ENCODE measurements at places on chromosomes 12 and 14.

DNA sequence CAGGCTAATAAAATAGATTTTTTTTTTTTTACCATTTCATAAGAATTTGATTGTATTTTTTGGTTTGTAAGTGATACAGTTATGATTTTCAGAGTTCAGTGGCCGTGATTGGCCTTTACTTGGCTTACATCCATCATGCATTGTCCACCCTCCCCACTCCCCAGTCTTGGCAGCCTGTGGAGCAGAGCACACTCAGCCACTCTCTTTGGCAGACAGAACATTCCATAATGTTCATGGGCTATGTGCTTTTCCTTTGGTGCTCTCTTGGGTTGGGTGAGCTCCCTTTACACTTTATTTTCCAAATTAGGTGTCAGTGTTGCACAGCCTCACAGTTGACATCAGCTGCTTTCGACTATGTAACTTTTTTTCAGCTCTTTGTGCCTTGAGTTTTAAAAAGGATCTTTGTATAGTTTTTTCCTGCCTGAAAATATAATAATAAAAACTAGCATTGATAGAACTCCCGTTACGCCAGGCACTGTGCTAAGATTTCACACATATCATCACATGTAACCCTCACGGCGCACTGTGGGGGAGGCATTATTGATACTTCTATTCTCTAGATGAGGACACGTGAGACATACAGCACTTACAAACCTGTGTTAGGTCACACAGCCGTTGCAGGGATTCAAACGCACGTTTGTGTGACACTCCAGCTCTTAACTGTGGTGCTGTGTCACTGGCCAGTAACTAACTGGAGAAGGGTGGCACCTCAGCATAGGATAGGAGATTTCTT lies 21.5 kb downstream of the SUDS3 start:
- DNase-seq: no peak

GRCh38 chr12:49968471-49968870 lies 4.3 kb upstream of the AQP6 start:
- no peak for DNase-seq

GRCh38 chr12:49805409-49805808 lies 22.8 kb downstream of the NCKAP5L start:
- DNase-seq: no peak

- DNase-seq: no peak
Observed at GRCh38 chr14:93299866-93300265, 33.0 kb downstream of the BTBD7 start.

- DNase-seq: no peak
Observed at GRCh38 chr14:23430016-23430722, 5.3 kb downstream of the MYH7 start.

DNA sequence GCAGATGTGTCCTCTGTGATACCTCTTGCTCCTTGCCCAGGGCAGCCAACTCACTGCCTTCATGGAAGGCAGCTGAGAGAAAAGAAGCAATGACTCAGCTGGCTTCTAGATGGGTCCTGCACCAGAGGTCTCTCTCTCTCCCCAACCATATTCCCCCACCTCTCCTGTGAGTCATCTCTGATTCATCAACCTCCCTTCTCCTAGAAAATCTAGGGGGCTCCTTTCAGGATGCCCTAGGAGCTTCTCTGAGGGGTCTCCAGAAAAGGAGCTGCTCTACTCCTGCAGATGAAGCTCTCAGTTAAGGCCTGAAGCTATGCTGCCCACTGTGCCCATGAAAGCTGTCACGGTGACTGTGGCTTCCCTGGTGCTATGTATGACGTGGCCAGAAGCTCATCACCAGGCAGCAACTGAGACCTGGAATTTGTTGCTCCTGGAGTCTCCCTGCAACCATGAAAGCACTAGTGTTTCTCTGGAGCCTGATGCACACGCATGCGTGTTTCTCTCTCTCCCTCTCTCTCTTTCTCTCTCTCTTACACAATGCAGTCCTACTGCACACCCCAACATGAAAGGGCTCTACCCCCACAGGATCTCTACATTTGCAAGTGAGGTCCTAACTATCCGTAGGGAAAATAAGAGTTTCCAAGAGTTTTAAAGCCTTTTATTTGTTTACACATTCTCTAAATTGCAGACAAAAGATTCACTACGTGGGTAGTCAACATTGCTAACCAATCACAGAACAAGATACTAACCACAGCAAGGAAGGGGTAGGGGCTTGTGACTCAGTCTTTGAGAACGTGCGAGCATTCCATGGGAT lies 285.3 kb downstream of the DPF3 start:
- no peak for DNase-seq

- no peak for DNase-seq
Observed at GRCh38 chr14:100468557-100468956, 118.7 kb downstream of the BEGAIN start.

DNA sequence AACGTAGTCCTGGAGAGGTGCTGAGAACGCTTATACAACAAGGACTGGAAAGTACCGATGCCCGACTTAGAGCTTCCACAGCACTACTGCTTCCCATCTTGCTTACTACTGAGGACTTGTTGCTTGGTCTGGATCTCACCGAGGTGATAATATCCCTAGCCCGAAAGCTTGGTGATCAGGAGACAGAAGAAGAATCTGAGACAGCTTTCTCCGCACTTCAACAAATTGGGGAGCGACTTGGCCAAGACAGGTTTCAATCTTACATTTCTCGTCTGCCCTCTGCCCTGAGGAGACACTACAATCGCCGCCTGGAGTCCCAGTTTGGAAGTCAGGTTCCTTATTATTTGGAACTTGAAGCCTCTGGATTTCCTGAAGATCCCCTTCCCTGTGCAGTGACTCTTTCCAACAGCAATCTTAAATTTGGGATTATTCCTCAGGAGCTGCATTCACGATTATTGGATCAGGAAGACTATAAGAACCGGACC lies 1.1 kb downstream of the TOGARAM1 start:
- DNase-seq: no peak
